Activated CD4-positive, alpha-beta T cell treated with anti-CD3 and anti-CD28 coated beads for 36 hours (primary cell): ENCODE measurements at places on chromosomes 13 and 19.

DNA sequence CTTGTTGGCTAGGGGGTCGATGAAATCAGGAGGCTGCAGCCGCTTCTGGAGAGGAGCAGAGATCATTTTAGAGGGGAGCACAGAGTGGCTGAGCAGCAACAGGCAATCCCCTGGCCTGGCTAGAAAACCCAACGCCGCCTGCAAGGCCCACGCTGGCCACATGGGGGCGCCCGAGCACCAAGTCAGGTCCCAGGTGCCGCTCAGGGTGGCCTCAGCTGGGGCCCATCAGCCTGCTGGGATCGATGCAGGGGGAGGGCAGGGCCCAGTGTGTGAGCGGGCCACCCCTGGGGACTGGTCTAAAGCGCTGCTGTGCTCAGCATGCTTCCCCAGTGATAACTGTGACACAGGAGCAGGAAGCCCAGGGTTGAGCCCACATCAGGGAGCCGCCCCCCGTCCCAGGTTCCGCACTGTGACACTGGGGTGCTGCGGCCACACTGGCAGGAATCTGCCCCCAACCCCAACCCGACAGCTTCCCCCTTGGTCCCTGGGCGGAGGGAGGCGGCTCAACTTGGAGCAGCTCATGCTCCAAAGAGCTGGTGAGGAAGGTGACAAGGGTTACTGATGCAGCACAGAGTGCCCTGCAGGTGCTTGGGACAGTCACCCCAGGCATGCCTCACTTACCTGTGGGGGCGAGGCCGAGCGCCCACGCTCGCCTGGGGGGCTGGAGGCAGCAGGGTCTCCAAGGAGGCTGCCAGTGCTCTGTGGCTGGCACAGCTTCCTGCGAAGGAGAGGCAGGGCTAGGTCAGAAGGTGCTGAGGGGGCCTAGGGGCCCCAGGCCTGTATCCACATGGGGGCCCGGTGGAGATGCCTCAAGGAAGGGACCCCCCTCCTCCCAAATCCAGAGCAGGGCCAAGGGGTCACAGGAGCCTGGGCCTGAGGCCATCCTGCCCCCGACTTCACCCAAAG, 13.3 kb upstream of the ISYNA1 start:
- peak; percentile 94 for DNase-seq

DNA sequence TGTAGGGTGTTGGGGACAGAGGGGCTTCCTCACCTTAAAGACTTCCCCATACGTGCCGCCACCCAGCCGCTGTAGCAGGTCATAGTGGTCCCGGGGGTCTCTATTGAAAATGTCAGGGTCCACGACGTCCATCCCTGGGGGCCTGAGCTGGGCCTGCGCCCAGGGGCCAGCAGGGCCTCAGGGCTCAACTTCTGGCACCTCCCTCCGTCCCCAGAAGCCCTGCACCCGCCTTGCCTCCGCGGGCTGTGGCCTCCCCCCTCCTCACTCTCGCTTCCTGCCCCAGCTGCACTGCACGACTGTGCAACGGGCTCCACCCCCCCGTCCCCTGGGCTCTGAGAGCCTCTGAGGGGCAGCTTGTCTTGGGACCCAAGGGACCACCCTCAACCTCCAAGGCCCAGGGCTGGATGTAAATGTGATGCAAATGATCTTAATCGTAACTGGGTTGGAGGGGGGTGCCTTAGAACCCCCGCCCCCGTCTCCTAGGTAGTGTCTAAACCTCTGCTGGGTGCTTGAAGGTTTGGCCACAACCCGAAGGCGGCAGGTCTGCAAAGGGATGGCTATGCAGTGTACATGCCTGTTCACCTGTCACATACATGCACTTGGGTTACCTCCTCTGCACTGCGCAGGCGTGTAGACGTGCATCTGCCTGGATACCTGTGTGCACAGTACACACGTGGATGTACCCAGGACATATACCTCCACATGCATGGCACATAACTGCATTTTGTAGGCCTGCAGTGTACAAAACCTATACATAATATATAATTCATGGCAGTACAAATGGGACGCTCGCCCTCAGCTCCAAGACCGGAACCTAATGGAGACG, at the start of gene MAP4K1:
Gene MAP4K1 (minus strand): TSS at position 190 of the 826 bp plus-strand sequence. CDS start 58 bp downstream, at position 132.
- DNase-seq: peak; percentile 86

- no peak for DNase-seq
Measured at GRCh38 chr13:67369895-67370660, 139.9 kb upstream of the PCDH9 start.

GRCh38 chr13:80870186-80870585, 529.3 kb upstream of the SPRY2 start:
- DNase-seq: no peak

GRCh38 chr13:84686458-84686857, 804.2 kb upstream of the SLITRK1 start:
- DNase-seq: no peak

- DNase-seq: peak; percentile 87
Measured at GRCh38 chr19:45125975-45126493, 33.1 kb downstream of the PPP1R37 start.

DNA sequence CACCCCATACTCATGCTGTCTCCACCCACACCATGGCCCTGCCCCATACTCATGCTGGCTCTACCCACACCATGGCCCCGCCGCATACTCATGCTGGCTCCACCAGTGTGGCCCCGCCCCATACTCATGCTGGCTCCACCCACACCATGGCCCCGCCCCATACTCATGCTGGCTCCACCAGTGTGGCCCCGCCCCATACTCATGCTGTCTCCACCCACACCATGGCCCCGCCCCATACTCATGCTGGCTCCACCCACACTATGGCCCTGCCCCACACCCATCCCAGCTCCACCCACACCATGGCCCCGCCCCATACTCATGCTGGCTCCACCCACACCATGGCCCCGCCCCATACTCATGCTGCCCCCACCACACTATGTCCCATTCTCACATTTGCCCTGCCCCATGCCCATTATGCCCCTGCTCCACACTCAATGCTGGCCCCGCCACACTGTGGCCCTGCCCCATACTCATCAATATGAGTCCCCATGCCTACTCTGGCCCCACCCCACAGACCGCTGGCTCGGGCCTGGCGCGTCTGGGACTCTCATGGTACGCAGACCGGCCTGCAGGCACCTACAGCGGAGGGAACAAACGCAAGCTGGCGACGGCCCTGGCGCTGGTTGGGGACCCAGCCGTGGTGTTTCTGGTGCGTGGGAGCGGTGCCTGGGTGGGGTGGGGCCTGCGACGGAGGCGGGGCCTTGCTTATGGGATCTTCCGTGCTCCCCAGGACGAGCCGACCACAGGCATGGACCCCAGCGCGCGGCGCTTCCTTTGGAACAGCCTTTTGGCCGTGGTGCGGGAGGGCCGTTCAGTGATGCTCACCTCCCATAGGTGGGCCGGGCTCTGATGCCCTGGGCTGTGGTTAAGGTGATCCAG, 3.7 kb upstream of the ARHGAP45 start:
- DNase-seq: peak; percentile 84

- DNase-seq: no peak
Measured at GRCh38 chr19:19527371-19527656, 1.4 kb upstream of the YJEFN3 start.

DNA sequence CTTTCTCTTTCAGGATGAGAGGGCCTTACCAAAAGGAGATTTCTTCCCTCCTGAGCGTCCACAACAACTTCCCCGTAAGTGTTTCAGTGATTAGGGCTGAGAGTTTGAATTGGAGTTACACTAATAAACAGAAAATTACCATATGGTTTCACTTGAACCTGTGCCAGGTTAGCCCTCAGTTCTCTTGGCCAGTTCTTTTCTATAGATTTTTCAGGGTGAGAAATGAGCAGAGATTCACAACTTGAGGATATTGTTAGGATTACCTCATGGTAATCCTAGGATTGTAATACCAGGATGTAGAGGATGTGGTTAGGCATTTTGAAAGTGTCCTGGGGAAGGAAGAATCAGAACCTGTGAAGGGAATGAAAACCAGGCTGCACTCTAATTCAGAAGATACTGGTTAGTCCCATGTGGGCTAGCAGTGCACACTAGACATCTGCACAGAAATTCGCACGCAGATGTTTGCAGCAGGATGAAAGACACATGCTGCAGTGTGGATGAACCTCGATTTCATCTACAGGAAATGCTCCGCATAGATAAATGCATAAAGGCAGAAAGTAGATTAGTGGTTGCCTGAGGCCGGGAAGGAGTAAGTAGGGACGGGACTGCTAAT, 24.1 kb downstream of the HNRNPM start:
- no peak for DNase-seq

DNA sequence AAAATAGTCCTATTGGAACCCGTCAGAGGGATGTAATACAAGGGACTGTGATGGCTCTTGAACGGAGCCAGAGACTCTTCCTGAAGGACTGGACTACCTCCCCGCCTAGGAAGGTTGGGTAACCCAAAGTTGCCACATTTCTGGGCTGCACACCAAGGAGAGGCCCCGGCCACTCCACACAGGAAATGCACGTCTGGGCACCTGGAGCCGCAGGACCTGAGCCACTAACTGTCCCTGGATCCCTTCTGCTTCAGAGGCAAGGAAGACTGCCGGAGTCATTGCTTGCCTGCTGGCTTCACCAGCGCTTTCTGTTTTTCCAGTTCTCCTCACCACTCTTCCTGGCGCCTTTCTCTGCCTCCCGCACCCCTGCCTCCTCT, 1.2 kb upstream of the FLT1 start:
- no peak for DNase-seq

DNA sequence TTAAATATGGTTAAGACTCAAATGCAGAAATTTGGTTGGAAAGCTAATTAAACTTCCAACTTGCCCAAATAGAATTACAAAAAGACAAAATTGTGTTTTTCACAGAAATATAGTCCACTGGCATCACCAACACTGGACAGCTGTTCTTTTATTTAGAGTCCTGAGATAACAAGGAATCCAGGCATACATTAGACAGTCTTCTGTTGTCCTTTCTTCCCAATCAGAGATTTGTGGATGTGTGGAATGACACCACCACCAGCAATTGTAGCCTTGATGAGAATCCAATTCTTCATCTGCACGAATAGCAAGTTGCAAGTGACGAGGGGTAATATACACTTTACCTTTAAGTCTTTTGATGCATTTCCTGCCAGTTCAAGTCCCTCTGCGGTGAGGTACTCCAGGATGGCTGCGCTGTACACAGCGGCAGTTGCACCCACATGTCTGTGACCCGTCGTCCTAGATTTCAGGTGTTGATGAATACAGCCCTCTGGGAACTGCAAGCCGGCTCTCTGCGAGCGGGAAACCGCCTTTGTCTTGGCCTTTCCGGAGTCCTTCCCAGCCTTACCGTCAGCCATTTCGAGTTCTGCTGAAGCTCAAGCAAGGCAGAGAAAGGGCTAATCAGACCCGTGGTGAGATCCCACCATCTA, 14.7 kb downstream of the UBAC2 start:
- peak; percentile 75 for DNase-seq

DNA sequence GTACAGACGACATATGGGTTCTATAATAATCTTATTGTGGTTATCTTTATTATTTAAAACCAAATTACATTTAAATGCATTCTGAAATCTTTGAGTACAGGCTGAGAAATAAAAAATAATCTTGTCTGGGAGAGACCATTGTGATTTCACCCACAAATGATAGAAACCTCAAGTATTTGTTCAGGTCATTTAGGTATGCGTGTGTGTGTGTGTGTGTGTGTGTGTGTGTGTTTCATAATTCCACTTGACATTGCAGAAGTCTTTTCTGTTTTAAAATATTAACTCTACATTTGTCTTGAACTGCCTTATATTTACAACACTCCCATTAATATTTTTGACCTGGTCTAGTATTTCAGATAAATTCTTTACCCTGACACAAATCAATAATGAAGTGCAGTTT, 126.9 kb downstream of the SPRY2 start:
- no peak for DNase-seq

- no peak for DNase-seq
Measured at GRCh38 chr13:38173403-38173802, 176.2 kb upstream of the UFM1 start.

- DNase-seq: no peak
Measured at GRCh38 chr13:113903912-113904311, 40.0 kb upstream of the GAS6 start.

DNA sequence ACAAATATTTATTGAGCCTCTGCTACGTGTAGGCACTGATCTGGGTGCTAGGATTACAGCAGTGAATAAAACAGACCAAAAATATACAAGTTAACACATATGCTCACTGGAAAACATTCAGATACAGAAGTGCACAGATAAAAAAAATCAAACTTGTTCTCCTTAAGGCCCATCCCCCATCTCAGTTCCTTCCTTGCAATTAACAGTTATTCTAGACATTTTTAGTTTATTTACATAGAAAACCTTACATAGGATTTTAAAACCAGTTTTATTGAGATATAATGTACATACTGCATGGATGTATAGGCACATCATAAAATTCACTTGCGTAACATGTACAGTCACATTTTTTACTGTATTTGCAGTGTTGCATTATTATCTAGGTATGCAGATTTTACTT, 36.5 kb upstream of the HMGB1 start:
- DNase-seq: no peak

GRCh38 chr19:19774354-19775033, 41.6 kb upstream of the ZNF14 start:
- no peak for DNase-seq

DNA sequence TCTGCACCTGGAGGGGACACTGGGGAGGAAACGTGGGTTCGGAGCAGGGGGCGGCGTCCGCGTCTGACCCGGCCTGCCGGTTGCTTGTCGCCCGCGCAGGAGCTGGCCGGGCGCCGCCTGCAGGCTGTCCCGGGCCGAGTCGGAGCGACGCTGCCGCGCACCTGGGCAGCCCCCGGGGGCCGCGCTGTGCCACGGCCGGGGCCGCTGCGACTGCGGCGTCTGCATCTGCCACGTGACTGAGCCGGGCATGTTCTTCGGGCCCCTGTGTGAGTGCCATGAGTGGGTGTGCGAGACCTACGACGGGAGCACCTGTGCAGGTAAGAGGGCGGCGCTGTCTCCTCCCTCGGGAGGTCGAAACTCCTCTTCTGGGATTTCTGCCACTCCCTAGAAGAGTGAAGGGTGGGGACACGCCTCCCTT, 1.3 kb downstream of the ITGBL1 start:
- DNase-seq: peak; percentile 4

- no peak for DNase-seq
Measured at GRCh38 chr19:34932494-34932893, 5.8 kb downstream of the ZNF30 start.

- DNase-seq: no peak
Measured at GRCh38 chr13:50060718-50061117, 45.5 kb downstream of the KCNRG start.

GRCh38 chr19:1629256-1629808, 23.1 kb downstream of the TCF3 start:
- DNase-seq: no peak
